ENCODE measurements at places on chromosomes 7 and 10.

- no peak for DNase-seq
These were observed 171.2 kb downstream of the ARHGAP21 start for GRCh38 chr10:24552346-24553016.

DNA sequence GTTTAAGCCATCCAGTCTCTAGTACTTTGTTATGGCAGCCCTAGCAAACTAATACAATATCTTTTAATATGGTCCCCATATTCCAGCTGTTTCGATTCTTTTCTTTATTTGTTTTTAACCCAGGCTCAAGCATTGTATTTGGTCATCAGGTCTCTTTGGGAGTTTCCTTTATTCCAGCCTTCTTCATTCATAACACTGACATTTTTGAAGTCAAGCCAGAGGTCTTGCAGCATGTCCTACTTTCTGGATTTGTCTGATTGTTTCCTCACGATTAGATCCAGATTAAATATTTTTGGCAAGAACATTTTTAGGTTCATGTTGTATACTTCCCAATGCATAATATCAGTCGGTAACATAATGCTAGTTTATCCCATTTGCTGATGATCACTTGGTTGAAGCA lies 11.8 kb downstream of the SLC25A13 start:
- no peak for DNase-seq

GRCh38 chr10:73209705-73210104 lies 37.4 kb downstream of the DNAJC9 start:
- peak; percentile 12 for DNase-seq

DNA sequence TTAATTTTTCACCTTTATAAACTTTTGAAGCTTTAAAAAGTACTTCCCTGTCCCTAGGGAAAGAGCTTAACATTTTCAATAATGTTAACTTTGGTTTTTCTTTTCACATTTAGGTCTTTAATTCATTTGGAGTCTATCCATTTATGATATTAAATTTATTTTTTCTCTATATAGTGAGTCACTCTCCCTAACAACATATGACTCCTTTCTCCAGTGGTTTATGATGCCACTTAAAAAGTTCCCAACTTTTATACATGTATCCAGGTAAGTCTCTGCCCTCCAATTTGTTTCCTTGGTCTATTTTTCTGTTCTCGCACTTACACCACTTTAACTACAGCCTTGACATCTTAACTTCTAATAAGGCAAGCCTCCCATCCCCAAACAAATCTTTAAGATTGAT lies 3.5 kb downstream of the CACUL1 start:
- no peak for DNase-seq

DNA sequence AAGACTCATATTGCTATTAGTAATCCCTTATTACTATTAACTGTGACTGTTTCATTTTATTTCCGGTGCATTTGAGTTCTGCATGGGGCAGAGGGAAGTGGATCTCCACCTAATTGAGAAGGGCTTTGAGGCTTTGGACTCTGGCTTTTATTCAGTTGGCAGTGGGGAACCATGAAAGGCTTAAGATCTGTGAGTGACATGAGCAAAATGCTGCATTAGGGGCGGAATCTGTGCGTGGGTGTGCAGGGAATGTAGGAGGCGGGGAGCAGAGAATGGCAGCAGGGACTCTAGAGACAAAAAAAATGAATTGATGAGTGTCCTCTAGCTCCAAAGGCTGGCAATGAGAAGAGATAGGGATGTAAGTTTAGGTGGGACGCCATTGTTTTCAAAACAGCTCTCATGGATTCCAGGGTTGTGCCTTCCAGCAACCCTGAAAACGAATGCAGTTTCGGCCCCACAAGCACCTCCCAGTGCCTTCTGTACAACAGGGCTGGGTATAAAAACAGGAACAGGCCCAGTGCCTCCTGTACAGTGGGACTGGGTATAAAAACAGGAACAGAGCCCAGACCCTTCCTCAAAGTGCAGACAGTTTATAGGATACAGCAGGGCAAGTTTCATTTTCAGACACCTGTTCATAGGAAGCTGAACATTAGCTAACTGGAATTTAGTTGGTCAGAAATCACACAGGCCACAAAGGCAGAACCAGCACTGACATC lies 663.3 kb upstream of the FOXK1 start:
- DNase-seq, result no peak

- no peak for DNase-seq
These were observed 16.2 kb upstream of the HYAL4 start for GRCh38 chr7:123828805-123829204.

GRCh38 chr7:318878-319661 lies 29.1 kb downstream of the FOXL3 start:
- no peak for DNase-seq

GRCh38 chr7:131578602-131579001 lies 22.2 kb upstream of the PODXL start:
- DNase-seq, result no peak

- no peak for DNase-seq
These were observed 67.9 kb downstream of the MTURN start for GRCh38 chr7:30202671-30203070.

DNA sequence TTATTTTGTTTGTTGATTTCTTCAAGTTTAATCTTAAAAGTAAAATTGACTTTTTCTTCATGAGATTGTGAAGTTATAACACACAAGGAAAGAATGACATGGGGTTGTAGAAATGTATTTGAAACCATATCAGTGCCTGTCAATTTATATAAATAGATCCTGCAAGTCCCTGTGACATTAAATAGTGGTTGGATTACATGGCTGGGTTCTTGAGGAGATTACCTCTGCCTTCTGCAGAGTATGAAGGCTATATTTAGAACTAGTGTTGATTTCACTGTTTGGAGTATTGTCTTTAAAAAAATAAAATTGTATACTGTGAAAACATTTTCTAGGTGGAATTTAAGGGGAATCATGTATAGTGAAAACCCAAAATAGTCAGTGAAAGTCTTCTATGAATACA lies 385.8 kb upstream of the SMIM30 start:
- DNase-seq, result no peak

DNA sequence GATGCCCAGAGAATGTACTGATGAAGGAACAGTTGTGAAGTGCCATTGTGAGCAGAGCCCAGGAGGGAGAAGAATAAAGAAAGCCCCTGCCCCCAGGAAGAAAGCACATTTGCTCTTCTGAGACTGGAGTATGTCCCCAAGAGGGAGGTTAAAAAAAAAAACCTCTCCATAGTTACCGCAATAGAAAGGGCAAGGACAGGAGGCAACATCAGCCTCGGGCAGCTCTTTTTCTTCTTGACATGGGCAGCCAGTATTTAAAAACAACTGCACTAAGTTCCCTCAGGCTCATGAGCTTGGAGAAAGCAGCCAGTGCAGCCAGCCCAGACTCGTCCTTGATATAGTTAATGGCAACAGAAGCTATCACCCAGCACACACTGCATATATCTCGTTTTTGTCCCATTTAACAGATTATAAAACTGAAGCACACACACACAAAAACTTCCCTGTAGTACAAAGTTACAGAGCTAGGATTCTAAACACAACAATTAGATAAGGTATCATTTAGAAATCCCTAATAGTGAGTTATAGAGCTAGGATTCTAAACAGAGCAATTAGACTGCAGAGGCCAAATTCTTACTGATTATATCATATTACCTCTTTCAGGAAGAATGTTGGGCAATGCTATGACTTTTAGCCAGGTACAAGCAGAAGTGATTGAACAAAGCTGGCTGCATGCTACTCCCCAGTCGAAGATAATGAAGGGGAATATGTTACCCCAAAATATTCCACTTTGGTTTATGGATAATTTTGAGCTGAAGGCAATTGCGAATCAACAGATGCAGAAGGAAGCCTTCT lies 823.5 kb downstream of the GRID1 start:
- no peak for DNase-seq

- DNase-seq, result no peak
These were observed 88.4 kb upstream of the LANCL2 start for GRCh38 chr7:55276572-55277295.

DNA sequence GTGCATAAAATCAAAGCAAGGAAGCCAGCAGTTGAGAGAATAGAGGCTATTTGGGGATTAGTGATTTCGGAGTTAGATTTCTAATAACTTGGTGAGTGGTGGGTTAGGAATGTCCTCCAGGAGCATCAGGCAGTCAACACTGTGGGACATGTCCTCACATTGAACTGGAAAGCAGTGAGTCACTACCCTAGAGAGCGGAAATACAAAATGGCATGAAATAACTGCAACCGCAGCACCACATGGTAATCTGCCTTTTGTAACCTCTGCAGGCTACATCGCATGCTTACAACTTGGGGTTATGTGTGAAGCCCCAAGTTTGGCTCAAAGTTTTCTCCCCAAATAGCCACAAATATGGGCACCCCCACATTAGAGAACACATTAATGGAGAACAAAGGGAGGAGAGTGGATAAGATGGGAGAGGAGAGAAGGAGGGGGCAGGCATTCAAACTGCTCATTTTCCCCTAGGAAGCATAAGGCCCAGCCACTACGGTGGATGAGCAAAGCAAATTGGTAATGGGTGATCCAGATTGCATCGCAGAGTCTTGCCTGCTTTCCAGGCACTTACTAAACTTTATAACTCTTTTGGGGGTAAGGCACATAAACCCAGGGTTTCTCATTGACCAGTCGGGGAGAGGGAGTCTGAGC lies 22.0 kb upstream of the SLF2 start:
- peak; percentile 68 for DNase-seq

All from kidney glomerular epithelial cell (primary cell).